ENCODE measurements at places on chromosomes 12 and 14. TPM values are rescaled to one million over a fixed set of nuclear protein-coding genes. Genes with fewer than 3 reads are reported as not detected.
A peak's percentile ranks its signal among the peaks of the same experiment; 100 is the strongest.

Gene ISCU
- total RNA-seq = 184 TPM

Gene NTS
- not detected for total RNA-seq

Gene MYL2
- not detected for total RNA-seq

Gene COL2A1
- under 0.01 TPM for total RNA-seq

Gene NDRG2
- under 0.01 TPM for total RNA-seq

Gene B4GALNT1
- 2.9 TPM for total RNA-seq

Gene MANSC4
- total RNA-seq = not detected

DNA sequence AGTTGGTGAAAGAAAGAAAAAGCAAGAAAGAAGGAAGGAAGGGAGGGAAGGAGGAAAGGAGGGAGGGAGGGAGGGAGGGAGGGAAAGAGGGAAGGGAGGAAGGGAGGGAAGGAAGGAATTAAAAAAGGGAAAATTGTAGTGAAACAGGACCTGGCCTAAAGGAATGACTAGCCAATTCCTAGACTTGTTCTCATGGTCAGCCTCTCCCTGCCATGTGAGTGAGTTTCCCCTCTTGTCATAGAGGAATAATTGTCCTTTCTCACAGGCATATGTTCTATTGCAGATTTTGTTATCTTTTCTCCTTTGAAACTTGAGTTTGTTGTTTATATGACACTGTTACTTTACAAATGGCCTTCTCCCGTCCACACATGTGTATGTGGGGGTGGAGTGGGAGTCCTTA is 81.9 kb downstream of the TMEM260 start:
- no peak overlapping the region for H3K4me3 ChIP-seq
- no peaks in the 10 kb centered on the region for H3K4me1 ChIP-seq
- H3K27ac ChIP-seq = no peak overlapping the region
- H3K36me3 ChIP-seq = no peaks in the 10 kb centered on the region

DNA sequence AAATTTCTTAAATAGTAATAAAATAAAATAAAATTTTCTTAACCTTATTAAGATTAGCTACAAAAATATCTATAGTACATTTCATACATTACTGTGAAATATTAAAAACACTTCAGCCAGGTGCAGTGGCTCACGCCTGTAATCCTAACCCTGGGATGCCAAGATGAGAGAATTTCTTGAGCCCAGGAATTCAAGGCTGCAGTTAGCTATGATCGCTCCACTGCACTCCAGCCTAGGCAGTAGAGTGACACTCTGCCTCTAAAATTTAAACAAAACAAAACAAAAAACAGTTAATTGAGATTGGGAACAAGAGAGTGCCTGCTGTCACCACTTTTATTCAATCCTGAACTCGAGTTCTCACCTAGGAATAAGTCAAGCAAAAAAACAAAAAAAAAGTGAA is 95.0 kb upstream of the CPNE8 start:
- H3K36me3 ChIP-seq = no peaks in the 10 kb centered on the region
- no peak overlapping the region for H3K27ac ChIP-seq
- DNase-seq = no peak
- H3K4me1 ChIP-seq = no peaks in the 10 kb centered on the region
- no peaks in the 10 kb centered on the region for H3K27me3 ChIP-seq

GRCh38 chr14:59425322-59425935 is 39.8 kb downstream of the GPR135 start:
- H3K27ac ChIP-seq = no peak overlapping the region
- H3K4me1 ChIP-seq = peaks cover 29% of the 10 kb centered on the region
- no peaks in the 10 kb centered on the region for H3K27me3 ChIP-seq
- DNase-seq = peak; percentile 23

DNA sequence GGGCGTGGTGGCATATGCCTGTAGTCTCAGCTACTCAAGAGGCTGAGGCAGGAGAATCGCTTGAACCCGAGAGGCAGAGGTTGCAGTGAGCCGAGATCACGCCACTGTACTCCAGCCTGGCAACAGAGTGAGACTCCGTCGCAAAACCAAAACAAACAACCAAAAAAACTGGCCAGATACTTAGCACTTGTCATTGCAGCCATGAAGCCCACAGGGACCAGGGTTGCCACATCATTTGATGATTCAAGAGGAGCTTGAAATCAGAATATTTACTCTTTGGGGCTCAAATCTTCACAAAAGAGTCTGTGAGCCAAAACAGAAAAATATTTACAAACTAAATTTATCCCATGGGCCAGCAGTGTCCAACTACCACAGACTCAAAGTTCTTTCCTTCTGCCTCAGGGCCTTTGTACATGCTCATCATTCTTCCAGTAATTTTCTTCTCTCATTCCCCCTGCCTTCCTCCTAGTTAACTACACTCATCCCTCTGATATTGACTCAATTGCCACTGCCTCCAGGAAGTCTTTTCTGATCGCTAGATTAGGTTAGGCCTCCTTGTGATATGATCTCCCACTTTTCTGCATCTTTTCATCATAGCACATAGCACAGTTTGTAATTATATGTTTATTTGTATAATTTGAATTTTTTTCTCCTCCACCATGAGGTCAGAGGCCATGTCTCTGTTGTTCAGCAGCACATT is 130.8 kb upstream of the PLEKHG7 start:
- H3K36me3 ChIP-seq = no peaks in the 10 kb centered on the region
- no peak overlapping the region for H3K4me3 ChIP-seq
- peak overlapping the region; percentile 50 for H3K27ac ChIP-seq
- DNase-seq = no peak
- H3K27me3 ChIP-seq = no peaks in the 10 kb centered on the region

GRCh38 chr14:87434011-87434410 is 559.0 kb downstream of the GALC start:
- no peaks in the 10 kb centered on the region for H3K4me1 ChIP-seq
- no peak for DNase-seq

DNA sequence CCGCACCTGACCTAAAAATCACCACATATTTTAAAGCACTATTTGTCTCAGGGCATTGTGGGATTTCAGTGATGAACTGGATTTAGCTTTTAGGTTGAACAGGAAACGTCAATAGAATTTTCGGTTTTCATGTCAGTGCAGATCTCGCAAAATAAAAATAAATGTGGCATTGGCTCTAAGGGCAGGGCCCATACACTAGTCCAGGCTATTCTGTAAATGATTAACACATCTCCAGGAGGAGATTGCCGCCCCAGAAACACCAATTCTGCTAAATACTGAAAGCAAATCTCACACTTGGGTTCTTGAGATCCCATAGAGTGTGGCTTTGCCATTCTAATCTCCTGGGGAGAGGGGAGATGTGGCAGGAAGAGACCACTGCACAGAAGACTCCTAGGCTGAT is 1494.0 kb upstream of the TMEM132C start:
- H3K4me3 ChIP-seq = no peak overlapping the region
- H3K36me3 ChIP-seq = no peaks in the 10 kb centered on the region
- H3K27me3 ChIP-seq = no peaks in the 10 kb centered on the region
- H3K27ac ChIP-seq = no peak overlapping the region
- DNase-seq = no peak

DNA sequence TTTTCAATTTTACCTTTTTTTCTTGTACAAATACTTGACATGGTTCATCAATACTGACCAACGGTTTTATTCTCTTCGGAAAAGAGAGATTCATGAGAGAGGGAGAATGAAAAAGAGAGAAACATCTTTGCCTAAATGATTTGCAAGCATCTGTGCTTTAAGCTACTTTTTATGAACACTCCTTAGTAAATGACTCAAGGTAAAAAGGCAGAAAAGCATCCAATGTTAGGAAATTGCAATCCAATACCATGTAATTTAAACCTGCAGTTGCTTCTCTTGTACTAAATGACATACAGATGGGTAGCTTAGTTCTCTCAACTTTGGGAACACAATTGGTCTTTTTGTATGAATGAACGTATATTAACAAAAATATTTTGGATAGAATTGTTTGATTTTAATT is 46.1 kb downstream of the MSRB3 start:
- peaks cover 37% of the 10 kb centered on the region for H3K4me1 ChIP-seq
- H3K4me3 ChIP-seq = no peak overlapping the region
- H3K27ac ChIP-seq = no peak overlapping the region
- H3K27me3 ChIP-seq = no peaks in the 10 kb centered on the region
- peaks cover 16% of the 10 kb centered on the region for H3K36me3 ChIP-seq

Measured in osteoblast (primary cell).